ENCODE measurements at places on chromosomes 13 and 19.

GRCh38 chr13:44810061-44810840 is 179.0 kb downstream of the NUFIP1 start:
- DNase-seq: peak; percentile 73

GRCh38 chr19:34430738-34431625 is 2.8 kb downstream of the UBA2 start:
- peak; percentile 16 for DNase-seq

- peak; percentile 72 for DNase-seq
Measured at GRCh38 chr13:98033277-98034247, 80.1 kb downstream of the IPO5 start.

- DNase-seq: peak; percentile 55
Measured at GRCh38 chr19:55647732-55648584, at the start of gene CCDC106. Gene CCDC106, plus strand, starts transcription at chr19:55648212. Its CDS starts 835 bp downstream, at chr19:55649047.

DNA sequence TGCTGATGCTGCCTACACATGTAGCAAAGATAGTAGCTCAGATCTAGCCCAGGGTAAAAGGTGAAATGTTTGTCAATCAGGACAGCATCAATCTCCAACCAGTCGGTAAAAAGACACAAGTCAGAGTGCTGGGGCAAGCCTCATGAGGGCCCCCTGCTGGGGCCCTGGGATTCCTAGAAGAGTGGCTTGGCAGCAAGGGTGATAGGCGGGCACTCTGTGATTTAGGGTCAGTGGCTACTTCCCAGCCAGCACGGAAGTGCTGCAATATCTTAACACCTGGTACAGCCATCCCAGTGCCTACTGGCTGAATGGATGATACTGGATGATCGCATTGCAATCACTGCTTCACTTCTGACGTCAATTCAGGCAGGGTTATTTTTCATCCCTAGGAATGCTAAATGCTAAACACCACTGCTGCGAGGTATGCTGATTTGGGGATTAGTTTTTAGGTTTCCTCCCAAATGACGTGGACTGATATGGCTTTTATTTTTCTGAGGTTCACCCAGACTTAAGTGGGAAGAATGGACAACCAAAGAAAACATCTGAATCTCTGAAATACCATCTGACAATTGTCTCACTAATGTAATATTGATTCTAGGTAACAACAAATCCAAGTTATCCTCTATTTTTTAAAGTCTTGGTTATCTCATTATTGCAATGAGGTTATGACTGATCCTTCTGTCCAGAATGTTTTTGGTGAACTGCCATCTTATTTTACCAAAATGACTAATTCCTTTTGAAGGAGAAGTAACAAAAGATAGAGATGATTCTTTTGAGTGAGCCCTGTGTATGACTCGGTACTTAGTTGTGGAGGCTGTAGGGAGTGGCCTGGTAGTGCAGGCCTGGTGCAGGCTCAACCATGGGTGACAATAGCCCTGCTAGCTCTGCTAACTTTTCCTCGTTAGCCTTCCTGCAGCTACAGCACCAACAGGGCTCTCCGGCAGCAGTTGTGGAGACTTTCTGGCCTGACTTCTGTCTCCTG is 432.5 kb downstream of the FGF9 start:
- no peak for DNase-seq

- DNase-seq: no peak
Measured at GRCh38 chr13:59472134-59472533, 691.6 kb downstream of the DIAPH3 start.

- peak; percentile 57 for DNase-seq
Measured at GRCh38 chr13:94825507-94825906, 113.2 kb upstream of the SOX21 start.

GRCh38 chr13:94709001-94709834 is 3.1 kb downstream of the SOX21 start:
- no peak for DNase-seq
